ENCODE measurements at places on chromosomes 2 and 18. TPM values are rescaled to one million over a fixed set of nuclear protein-coding genes. Genes with fewer than 3 reads are reported as not detected.

Gene DSG1
- total RNA-seq = not detected

Gene CYP1B1
- 4.1 TPM for total RNA-seq

Gene DPYSL5
- 9.2 TPM for total RNA-seq

Gene BARD1
- 34.4 TPM for total RNA-seq

Gene B3GNT7
- 151 TPM for total RNA-seq

Gene METTL5
- 90.4 TPM for total RNA-seq

Gene RTP5
- not detected for total RNA-seq

Gene SESTD1
- total RNA-seq = 37.9 TPM

Gene FSHR
- total RNA-seq = not detected

Gene TEKT4
- not detected for total RNA-seq

Gene TM4SF20
- not detected for total RNA-seq

Gene RGPD4
- 0.05 TPM for total RNA-seq

Gene CRACDL
- total RNA-seq = 0.72 TPM

Gene MFSD2B
- 0.55 TPM for total RNA-seq

Gene SLC8A1
- 1.7 TPM for total RNA-seq

Gene HAAO
- 8.4 TPM for total RNA-seq

Gene WNT6
- total RNA-seq = not detected

Measured in WTC11 (cell line).